ENCODE measurements at places on chromosomes 16 and 17.

DNA sequence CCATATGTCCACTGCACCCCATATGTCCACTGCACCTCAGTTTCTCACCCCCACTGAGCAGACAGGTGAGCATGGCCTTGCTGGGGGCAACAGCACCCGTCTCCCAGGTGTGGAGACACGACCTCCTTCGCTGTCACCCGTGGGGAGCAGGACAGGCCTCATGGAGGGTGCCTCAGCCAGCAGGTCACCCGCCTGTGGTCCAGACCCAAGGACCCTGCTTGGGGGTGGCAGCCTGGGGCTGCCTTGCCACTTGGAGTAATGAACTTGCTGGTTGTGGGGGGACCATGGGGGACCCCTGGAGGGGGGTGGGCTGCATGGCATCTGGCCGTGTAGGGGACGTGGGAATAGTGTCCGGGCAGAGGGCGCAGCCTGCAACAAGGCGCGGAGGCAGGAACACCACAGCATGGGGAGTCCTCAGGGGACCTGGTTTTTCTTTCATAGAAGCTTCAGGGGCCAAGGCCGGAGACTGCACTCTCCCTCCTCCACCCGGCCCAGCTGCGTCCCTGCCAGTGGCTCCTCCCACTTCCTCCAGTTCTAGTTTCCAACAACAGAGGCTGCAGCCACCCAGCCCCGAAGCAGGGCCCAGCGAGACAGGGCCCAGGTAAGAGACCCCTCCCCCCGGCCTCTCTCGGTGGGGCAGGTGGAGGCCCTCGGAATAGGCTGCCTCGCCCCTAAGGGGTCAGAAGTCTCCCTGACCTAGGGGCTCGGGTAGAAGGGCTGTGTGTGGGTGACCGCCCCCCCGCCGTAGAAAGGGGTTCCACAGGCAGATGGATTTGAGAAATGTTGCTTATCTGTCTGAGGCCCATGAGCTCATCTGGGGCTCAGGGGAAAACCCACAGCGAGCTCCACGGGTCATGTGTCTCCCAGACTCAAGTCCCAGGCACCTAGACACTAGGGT lies at the start of gene NHLRC4:
Gene NHLRC4, plus strand, starts transcription at position 531 of the 898 bp plus-strand sequence. CDS start 1,043 bp downstream, outside the sequence.
- peak; percentile 60 for DNase-seq

GRCh38 chr17:2214047-2214928 lies 89.3 kb downstream of the SMG6 start:
- peak; percentile 28 for DNase-seq

DNA sequence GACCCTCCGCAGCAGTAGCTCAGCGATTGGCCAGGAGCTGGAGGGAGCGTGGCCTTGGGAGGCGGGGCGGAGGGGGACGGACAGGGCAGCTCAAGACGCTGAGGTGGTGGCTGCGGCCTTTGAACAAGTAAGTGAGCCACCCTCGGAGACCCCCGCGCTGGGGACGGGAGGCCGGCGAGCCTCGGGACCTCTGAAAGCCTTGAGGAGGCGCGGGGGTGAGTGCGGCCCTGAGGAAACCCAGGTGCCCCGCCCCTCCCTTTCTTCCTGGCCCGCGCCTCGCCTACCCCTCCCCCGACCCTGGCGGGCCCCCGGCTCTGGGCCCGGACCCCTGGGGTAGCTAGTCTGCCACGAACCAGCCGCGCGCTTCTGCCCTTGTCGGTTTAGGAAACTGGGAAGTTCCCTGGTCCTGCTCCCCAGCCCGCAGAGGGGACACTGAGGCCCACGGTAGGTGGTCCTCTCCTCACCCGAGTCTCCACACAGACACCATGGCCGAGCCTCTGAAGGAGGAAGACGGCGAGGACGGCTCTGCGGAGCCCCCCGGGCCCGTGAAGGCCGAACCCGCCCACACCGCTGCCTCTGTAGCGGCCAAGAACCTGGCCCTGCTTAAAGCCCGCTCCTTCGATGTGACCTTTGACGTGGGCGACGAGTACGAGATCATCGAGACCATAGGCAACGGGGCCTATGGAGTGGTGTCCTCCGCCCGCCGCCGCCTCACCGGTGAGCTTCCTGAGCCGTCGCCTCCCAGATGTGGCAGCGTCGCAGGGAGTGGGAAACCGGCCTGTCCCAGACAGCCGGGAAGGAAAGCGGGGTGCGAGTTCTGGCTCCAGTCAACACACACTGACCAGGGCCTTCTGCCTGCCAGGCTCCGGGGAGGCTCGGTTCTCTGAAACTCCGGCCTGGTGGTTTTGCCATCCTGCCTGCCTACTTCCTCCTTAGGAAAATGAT lies at the start of gene MAPK7:
Gene MAPK7, plus strand, starts transcription at position 83 of the 945 bp plus-strand sequence. Its CDS starts 403 bp downstream, at position 486.
- no peak for DNase-seq

- DNase-seq: no peak
Measured at GRCh38 chr16:86597126-86597879, 19.0 kb downstream of the FOXL1 start.

DNA sequence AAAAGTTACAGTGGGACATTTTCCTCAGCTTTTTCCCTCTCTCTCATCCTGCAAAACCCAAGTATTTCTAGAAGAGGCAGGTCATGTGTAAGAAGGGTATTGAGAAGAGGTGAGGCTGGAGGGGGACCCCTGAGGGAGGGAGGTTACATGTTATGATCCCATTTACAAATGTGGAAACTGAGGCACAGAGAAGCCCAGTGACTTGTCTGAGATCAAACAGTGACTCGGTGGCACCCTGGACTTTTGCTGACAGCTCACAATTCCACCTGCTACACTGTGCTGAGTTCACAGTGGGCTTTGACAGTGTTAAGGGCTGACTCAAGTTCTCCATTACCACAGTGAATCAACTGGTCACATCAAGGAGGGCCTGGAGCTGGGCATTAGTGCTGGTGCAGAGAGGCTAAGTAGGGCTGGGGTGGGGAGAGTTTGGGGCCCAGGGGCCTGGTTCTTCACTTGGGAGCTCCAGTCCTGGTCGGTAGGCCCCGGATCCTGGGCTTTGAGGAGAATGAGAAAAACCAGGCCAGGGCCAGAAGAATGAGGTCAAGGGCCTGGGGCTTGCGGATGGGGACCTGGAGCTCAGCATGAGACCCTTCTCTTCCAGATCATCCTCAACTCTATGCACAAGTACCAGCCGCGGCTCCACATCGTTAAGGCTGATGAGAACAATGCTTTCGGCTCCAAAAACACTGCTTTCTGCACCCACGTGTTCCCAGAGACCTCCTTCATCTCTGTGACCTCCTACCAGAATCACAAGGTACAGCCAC lies 26.0 kb downstream of the TBX4 start:
- DNase-seq: no peak

DNA sequence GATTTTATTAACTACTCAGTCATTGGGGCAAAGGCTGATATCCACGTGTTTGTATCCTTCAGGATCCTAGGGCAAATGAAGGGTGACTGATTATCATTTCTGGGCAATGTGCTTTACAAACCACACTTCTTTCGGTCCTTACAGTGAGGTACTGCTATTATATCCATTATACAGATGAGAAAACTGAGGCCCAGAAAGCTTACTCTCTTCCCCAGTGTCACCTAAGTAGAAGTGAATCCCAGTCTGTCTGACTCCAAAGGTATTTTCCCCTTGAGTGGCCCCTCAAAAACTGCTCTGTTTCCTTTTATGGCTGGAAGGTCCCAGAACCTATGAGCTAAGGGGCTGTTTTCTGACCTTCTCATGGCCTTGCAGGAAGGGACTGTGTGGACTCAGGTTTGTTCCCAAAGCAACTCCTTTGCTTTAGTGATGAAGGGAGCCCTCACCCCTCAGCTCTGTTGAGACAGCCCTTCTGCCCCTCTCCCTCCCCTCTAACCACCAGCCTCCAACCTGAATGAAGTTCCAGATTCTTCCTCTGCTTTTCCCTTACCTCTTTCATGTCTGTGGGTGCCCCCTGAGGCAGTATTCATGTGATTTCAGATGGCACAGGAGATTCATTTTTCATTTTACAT lies 27.4 kb upstream of the ADGRG1 start:
- DNase-seq: no peak

DNA sequence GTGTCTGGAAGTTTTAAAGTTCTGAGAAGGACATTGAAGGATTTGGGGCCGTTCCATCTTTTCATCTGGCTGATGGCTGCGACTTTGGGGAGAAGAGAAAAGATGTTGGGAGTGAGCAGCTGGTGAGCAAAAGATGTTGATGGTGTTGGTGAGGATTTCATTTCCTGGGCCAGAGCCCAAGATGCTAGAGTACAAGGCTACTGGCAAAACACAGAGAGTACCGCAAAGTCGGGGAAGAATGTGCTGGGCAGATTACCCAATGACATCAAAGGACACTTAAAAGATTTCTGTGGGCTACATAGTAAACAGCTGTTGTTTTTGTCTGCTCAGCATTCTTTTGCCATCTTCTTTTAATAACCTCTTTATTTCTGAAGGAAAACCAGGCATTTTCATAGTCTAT lies 49.4 kb upstream of the GAS7 start:
- DNase-seq: no peak

GRCh38 chr17:6035801-6036394 lies 34.3 kb upstream of the WSCD1 start:
- DNase-seq: no peak

- no peak for DNase-seq
Measured at GRCh38 chr17:42268236-42268635, 8.0 kb downstream of the STAT5B start.

DNA sequence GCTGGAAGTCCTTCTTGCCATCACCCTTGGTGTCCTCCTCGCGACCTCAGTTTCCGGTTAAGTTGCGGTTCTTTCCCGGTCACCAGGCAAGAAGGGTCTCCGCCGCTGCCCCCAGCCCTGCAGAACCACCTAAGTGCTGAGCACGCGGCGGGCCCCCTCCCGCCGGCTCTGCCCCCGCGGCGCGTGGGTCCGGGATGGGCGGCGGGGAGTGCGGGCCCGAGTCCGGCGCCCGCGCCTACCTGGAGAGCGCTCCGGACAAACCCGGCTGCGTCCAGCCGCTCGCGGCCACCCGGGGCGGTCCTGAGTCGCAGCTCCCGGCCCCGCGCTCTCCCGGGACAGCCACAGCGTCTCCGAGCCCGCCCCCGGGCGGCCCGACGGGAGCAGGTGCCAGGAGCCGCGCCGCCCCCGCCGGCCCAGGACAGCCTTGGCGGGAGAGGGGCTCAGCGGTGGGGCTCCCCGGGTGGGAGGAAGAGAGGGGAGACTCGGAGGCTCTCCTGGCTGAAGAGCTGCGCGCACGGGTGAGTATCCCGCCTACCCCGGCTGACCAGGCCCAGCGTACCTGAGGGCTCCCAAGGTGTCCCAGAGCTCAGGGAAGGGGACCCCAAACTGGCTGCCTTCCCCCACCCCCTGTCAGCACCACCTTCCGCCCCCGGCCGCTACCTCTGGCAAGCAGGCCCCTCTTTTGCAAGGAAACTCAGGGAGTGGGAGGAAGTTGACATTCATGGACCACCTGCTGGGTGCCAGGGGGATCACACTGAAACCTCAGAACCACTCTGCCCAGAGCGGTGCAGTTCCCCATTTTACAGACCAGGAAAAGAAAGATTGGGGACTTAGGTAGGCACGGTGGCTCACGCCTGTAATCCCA lies 22.2 kb upstream of the C17orf113 start:
- no peak for DNase-seq

DNA sequence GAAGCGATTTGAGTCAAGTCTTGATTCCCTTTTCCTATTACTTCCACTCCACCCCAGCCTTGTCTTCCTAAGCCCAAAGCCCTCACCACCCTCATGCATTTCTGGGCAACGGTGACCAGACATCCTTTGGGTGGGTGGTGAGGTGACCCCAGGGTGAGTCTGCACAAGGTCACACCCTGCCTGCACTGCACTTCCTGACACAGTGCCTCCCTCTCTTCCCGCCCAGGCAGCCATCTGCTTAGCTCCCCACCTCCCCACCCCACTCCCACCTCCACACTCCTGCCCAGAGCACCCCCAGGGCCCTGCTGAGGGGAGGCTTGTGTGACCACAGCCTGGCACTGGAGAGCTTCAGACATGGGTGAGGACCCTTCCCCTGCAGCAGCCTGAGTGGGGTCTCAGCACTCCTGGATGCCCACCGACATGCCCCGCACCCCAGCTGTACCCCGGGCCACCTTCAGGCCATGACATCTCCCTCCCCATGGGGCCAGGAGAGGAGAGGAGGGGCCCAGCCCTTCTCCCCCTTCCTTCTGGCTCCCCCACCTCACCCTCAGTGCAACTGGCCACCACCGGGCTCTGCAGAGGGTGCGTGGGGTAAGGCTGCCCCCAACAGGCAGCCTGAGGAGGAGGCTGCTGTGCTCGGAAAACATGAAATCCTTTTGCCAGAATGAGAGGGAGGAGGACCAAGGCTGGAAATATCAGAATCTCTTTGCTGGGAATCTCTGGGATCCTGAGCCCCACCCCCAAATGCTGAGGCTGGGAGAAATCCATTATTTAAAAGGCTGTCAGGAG lies 68.6 kb downstream of the CCT6B start:
- peak; percentile 34 for DNase-seq

DNA sequence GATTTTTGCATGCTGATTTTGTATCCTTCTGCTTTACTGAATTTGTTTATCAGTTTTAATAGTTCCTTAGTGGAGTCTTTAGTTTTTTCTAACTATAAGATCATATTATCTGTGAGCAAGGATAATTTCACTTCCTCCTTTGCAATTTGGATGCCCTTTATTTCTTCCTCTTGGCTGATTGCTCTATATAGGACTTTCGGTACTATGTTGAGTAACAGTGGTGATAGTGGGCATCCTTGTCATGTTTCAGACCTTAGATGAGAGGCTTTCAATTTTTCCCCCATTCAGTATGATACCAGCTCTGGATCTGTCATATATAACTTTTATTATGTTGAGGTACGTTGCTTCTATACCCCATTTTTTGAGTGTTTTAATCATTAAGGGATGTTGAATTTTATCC lies 224.5 kb upstream of the CNTNAP4 start:
- no peak for DNase-seq

GRCh38 chr17:51224402-51225262 lies 35.2 kb downstream of the MBTD1 start:
- no peak for DNase-seq

GRCh38 chr17:73591296-73592078 lies 52.8 kb downstream of the SDK2 start:
- DNase-seq: peak; percentile 15

DNA sequence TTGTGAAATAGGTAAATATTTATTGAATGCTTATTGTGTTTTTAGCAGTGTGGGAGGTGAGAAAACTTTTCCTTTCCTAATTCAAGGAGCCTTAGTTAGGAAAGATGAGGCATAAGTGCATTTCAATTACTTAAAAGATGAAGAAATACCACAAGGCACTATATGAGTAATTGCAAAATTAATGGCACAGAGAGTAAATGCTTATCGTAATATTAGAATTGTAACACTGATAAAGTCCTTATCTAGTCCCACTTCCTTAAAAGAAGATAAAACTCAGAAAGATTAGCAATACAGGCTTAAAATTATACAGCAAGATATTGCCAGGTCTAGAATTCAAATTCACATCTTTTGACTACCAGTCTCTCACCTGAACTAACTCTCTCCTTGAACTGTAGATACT lies 232.6 kb upstream of the TBX2 start:
- no peak for DNase-seq

DNA sequence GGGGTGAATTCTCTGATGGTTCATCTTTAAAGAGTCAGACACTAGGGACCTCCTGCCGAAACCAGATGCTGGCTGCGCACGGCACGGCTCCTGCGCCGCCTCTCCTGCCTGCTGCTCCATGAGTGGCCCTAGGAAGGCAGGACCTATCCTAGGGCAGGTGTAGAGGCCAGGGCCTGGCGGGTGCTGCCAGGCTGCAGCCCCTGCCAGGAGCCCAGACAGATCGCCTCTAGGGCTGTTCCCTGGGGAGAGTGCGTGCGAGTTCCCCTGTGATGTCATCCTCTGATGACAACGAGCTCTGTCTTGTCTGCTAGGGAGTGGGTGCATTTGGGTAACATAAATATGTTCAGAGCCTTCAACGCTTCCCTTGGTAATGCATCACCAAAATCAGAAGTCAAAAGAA lies 23.9 kb downstream of the SLC38A10 start:
- DNase-seq: no peak
